ENCODE measurements at places on chromosomes 2 and 18. TPM values are rescaled to one million over a fixed set of nuclear protein-coding genes. Genes with fewer than 3 reads are reported as not detected.

The FN1 gene
- 0.60 TPM for total RNA-seq

The SPP2 gene
- total RNA-seq = not detected

The WIPF1 gene
- total RNA-seq = 378 TPM

The ASB18 gene
- not detected for total RNA-seq

The RAB6D gene
- total RNA-seq = not detected

The KCNJ13 gene
- not detected for total RNA-seq

DNA sequence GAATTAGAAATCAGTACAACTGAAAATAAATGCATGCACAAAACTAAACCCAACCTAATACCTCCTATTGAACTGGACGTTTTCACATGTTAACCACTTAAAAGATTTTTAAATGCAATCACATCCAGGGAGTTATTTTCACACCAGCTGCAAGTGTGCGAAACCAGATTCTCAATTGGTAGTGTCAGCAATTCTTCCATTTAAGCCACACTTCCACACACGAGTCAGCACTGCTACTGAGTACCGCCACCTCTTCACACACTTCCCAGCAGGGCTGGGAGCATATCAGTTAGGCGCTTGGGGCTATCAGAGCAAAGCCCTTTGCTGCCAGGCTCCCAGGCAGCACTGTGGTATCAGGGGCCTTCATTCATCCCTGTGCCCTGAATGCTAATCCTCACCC, 14.2 kb downstream of the ERCC3 start:
- H3K4me3 ChIP-seq = no peak overlapping the region
- DNase-seq = no peak
- peaks cover 23% of the 10 kb centered on the region for H3K4me1 ChIP-seq
- H3K36me3 ChIP-seq = peaks cover 69% of the 10 kb centered on the region
- H3K27me3 ChIP-seq = no peaks in the 10 kb centered on the region

DNA sequence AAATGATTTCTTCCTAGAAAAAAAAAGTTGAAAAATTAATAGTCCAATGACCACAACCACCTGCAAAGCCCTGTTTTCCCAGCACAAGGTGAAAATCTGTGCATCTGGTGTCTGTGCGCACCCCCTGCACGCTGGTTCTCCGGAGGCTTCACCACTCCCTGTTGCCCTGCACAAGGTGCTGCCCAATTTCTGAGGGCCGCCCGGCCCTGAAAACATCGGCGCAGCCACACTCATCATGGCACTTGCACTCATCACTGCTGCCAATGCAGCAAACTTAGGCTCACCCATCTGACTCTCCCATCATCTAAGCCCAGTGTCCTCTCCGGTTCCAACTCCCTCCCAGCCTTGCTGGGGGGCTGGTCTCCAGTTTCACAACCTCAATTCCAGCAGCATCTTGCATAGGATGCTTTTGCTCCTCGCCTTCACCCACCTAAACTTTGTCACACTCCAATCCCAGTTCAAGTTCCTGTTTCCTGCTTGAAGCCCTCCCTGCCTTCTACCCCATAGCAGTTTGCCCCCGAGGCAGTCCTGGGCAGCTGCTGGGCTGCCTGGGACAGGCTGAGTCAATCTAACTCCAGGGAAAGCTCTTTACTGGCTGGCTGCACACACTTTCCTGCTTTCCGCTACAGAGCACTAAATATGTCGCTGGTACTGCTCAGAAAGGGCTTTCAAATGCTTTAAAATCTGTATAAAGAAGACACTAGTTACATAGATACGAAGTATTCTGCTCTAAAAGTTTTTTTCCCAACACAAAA, 522.5 kb upstream of the ID2 start:
- H3K27ac ChIP-seq = no peak overlapping the region
- H3K27me3 ChIP-seq = no peaks in the 10 kb centered on the region
- H3K36me3 ChIP-seq = peaks cover 2% of the 10 kb centered on the region
- H3K4me1 ChIP-seq = peaks cover 10% of the 10 kb centered on the region
- H3K4me3 ChIP-seq = no peak overlapping the region
- no peak for DNase-seq

DNA sequence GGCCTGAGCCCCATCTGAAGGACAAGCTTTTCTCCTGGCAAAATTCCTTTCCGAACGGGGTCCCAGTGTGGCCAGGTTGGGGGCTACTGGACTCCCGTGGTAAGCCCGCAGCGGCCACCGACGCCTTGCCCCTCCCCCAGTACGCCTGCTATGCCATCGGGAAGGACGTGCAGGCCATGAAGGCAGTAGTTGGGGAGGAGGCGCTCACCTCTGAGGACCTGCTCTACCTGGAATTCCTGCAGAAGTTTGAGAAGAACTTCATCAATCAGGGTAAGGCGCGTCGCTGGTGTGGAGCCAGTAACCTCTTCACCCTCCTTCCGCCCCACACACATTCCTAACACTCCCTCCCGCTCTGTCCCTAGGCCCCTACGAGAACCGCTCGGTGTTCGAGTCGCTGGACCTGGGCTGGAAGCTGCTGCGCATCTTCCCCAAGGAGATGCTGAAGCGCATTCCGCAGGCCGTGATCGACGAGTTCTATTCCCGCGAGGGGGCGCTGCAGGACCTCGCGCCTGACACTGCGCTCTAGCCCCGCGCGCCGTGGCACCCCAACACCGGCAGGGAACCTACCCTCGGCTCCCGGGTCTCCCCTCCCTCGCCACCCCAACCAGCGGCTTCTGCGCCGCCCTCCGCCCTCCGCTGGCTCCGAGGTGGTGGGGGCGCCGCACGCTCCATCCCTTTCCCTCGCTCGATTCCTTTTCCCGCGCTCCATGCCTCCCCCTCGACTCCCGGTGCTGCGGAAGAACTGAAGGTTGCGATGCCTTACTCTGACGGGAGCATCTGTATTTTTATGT, 13.6 kb upstream of the ANKRD53 start:
- no peaks in the 10 kb centered on the region for H3K36me3 ChIP-seq
- peak; percentile 83 for DNase-seq
- peaks cover 7% of the 10 kb centered on the region for H3K4me1 ChIP-seq
- peak overlapping the region; percentile 83 for H3K4me3 ChIP-seq

DNA sequence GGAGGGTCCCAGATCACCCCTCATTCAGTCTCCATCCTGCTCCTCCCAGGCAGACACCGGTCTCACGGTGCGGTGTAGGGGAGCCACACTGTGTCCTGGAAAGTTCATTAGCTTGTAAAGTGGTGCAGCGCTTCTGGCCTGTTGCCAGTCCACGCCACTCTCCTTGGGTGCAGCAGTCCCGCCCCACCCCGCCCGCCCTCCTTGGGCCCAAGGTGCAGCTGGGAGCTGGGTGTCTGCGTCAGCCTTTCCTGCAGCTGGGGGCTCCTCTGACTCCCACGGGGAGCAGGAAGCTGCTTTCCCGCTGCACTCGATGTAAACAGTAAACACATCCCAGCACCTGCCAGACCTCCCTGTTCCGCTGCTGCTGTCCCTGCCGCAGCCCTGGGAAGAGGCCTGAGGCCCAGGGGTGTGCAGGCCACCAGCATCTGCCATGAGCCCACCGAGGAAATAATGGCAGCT, 53.8 kb upstream of the ASB18 start:
- no peak overlapping the region for H3K27ac ChIP-seq
- H3K27me3 ChIP-seq = peaks cover 9% of the 10 kb centered on the region
- H3K4me3 ChIP-seq = no peak overlapping the region
- DNase-seq = no peak
- no peaks in the 10 kb centered on the region for H3K36me3 ChIP-seq

- H3K36me3 ChIP-seq = no peaks in the 10 kb centered on the region
- peaks cover 1% of the 10 kb centered on the region for H3K27me3 ChIP-seq
- no peak overlapping the region for H3K4me3 ChIP-seq
- H3K27ac ChIP-seq = no peak overlapping the region
Observed at GRCh38 chr18:59094569-59094968, 45.1 kb upstream of the SEC11C start.

DNA sequence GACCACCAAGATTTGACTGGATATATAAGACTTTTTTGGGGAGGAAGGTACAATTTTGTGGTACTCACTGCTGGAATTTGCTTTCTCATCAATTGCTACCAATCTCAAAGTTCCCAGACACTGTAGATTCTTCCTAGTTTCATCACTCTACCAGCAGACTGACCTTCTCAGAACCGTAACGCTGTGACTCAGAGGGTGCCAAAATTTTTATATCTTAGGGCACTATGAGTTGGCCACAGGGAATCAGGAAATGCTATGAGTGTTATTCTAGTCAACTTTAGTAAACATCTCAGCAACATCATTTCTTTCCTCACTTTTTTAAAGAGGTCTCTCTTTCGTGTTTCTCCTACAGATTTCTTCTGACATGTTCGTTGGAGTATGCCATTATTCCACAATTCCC, 499.0 kb downstream of the TMX3 start:
- no peaks in the 10 kb centered on the region for H3K36me3 ChIP-seq
- H3K27me3 ChIP-seq = no peaks in the 10 kb centered on the region
- H3K27ac ChIP-seq = no peak overlapping the region
- H3K4me3 ChIP-seq = no peak overlapping the region
- DNase-seq = no peak
- H3K4me1 ChIP-seq = no peaks in the 10 kb centered on the region

DNA sequence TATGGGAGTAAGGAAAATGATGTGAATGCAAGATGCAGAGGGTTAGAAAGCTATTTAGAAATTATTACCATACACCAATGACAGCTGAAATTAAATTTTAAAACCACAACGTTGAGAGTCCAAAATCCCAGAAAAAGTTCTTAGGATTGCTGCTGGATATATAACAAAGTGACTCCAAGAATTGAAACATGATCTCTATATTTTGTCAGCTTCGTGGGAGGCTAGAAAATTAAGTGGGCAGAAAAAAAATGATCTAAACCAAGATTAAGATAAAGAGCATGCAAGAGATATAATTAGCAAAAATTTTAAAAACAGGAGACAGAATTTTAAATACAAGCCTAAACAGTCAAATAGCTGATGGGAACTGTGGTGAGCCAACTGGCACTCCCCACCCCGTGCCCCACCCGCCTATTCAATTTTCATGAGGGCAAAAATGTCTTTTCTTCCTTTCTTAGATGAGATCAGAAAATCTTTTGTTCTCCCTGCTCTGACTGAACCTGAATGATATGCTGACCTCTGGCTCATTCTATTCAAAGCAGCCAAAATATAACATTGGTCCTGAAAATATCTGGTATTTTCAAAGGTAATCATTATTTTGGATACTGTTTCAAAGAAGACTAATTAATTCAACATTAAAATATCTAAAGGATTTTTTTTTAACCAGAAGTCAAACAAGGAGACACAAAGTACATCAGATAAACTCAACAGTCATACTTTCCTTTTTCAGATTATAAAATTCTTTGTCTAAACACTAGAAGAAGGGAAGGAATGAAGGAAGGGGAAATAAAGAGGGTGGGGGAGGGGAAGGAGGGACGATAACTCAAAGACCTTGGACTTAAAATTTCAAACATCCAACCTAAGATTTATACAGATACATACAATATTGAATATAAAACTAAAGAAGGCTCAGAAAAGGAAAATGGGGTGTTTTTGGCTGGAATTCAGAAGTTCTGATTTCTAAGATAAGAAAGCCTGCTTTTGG, 12.2 kb downstream of the KANSL3 start:
- H3K36me3 ChIP-seq = peaks cover 34% of the 10 kb centered on the region
- no peak overlapping the region for H3K4me3 ChIP-seq
- H3K27me3 ChIP-seq = no peaks in the 10 kb centered on the region
- DNase-seq = no peak
- peaks cover 20% of the 10 kb centered on the region for H3K4me1 ChIP-seq

DNA sequence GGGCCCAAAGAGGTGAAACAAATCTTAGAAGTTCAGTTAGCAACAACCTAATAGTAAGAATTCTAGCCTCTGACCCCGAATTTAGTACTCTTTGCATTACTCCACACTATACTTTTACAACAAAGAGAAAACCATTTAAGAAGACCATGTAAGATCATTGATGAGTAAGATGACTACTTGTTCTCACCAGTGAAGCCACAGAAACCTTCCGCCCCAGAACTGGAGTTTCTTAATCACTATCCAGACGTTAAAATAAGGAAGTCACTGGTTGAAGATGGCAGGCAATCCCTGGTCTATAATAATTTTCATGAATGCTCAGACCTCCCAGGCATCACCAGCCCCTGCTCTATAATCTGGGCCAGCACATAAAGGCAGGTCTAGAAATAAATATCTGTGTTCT, 95.0 kb downstream of the TMEM163 start:
- no peak for DNase-seq
- H3K4me1 ChIP-seq = peaks cover 5% of the 10 kb centered on the region
- H3K4me3 ChIP-seq = no peak overlapping the region
- no peak overlapping the region for H3K27ac ChIP-seq

- no peak for DNase-seq
- peaks cover 4% of the 10 kb centered on the region for H3K27me3 ChIP-seq
- H3K4me3 ChIP-seq = no peak overlapping the region
- no peak overlapping the region for H3K27ac ChIP-seq
- no peaks in the 10 kb centered on the region for H3K4me1 ChIP-seq
- no peaks in the 10 kb centered on the region for H3K36me3 ChIP-seq
Observed at GRCh38 chr2:143839456-143839855, 680.5 kb downstream of the ZEB2 start.

GRCh38 chr2:98459496-98460175, 15.0 kb downstream of the INPP4A start:
- H3K4me1 ChIP-seq = peaks cover 89% of the 10 kb centered on the region
- DNase-seq = no peak
- peak overlapping the region; percentile 51 for H3K4me3 ChIP-seq
- peaks cover 56% of the 10 kb centered on the region for H3K36me3 ChIP-seq

GRCh38 chr2:112137516-112138158, 548 bp upstream of the FBLN7 start:
- H3K27ac ChIP-seq = no peak overlapping the region
- peak overlapping the region; percentile 34 for H3K4me3 ChIP-seq
- DNase-seq = no peak
- peaks cover 3% of the 10 kb centered on the region for H3K36me3 ChIP-seq
- H3K27me3 ChIP-seq = peaks cover 36% of the 10 kb centered on the region

All from activated CD4-positive, alpha-beta T cell treated with anti-CD3 and anti-CD28 coated beads, Interleukin-2, amount 10 ng/mL, durations not matched to agents 7 days and 5 days (primary cell).